ENCODE measurements at places on chromosomes 3 and 15.

- DNase-seq, result no peak
These were observed 91.6 kb downstream of the CDIN1 start for GRCh38 chr15:36671017-36671416.

DNA sequence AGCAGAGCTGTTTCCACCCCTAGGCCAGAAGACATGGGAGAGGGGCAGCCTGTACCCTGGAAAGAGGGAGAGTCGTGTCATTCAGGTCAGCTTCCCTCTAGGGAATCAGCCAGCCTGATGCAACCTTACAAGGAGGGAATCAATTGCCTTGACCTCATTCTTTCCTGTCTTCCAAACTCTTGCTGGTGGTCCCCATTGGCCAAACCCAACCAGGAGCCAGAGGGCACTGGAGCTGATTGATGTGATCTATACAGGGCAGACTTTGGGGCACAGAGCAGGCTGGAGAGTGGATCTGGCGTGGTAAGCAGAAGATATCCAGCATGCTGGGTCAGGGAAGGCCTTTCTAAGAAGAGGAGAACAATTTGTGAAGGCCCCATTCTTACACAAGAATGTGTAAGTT, 19.1 kb upstream of the MAGEF1 start:
- no peak for DNase-seq

DNA sequence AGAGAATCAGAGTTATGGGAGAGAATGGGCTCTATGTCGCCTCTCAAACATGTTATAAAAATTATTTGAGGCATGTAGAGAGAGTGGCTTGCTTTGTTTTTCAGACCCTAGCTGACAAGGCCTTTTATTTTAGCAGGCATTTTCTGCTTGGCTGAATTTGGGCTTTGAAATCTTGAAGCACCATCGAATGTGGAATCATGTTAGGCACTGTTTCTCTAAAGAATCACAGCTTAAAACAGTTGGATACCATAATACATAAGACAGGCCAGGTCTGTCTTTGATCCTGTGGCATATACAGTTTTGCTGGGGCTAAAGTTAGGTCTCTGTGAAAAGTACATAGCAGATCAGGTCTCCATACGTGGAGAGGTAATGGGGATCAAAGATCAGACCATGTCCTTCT, 142.7 kb downstream of the NEK11 start:
- no peak for DNase-seq

GRCh38 chr3:112411425-112411824, 78.5 kb downstream of the CD200 start:
- no peak for DNase-seq

DNA sequence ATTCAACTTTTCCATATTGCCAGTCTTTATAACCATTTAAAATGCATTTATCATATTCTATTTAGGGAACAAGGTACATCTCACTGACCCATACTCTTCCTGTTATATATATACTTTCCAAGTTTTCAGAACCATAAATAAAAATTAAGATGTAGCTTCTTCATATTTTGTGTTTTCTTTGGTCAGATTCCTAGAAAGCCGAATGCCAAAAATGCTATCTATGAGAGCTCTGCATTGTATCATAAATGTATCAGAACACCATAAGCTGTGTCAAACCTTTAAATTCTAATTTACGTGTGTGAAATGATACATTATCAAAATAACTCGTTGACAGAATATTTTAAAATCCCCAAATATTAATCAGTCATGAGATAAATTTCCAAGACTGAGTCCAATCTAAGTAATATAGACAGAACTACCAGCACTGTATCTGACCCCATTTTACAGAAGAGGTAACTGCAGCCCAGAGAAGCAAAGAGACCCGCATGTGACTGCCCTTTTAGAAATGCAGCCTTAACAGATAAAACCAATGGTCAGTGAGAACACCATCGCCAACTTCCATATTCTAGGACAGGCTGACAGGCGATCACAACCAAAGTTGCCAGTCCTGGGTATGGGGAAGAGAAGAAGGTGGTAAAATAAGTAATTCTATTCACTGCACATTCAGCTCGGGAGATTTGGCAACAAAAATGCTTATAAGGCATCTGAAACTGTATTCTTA, 16.2 kb upstream of the RPS17 start:
- no peak for DNase-seq

DNA sequence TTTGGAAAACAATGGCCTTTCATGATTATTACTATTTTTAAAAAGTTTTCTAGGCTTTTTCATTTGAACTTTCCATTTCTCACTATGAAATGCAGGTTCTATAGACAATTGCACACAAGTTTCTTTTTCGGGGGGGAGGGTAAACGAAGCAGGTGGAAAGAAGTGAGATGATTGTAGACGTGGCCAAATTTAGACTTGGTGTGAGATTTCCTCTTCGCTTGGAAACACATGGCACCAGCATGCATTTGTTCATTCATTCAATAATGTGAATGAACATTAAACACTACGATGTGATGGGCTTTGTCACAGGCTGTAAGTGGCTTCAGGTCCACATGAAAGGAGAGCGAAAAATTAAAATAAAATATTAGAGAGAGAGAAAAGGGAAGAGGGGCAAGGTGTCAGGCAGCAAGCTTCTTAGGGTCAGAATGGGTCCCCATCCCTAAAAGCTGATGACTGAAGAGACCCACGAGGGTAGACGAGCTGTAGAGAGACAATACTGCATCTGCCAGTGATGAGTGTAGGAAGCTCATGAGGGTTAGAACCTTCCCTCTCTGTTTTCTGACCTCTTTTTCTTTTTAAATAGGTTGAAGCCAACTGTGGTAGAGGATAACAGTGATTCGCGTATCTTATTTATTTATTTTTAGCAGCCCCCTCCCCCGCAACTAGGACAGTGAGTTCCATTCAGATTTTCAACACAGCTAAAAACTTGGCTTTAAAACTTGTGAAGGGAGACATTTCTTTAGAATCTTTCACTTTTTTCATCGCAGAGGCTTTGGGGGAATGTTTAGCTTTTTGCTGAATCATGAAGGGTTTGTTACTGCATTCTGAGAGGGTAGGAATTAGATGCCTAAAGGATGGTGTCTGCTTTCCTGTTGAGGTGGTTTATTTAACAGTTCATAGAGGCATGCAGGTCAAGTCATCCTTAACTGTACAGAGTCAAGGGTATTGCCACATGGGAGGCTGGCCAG, 36.2 kb downstream of the GAP43 start:
- DNase-seq, result no peak

DNA sequence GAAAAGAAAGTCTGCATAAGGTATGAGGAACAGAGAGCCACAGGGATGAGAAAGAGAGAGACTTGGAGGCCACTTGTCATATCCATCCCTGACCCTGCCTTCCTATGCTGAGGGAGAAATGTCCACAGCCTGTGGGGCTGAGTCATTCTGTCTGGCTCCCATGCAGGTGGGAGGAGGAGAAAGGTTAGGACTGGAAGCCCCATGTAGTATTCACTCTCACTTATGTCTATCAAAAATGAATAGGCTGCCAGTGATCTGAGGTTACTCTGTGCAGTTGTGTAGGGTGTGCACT, 71.3 kb downstream of the RAB11A start:
- no peak for DNase-seq

- no peak for DNase-seq
These were observed 96.0 kb downstream of the SPATA16 start for GRCh38 chr3:173044998-173045397.

GRCh38 chr15:39149636-39150150, 431.2 kb upstream of the THBS1 start:
- no peak for DNase-seq

- DNase-seq, result no peak
These were observed 236.1 kb downstream of the RORA start for GRCh38 chr15:60993008-60993407.

GRCh38 chr3:9238721-9239295, 10.6 kb downstream of the SRGAP3 start:
- no peak for DNase-seq

DNA sequence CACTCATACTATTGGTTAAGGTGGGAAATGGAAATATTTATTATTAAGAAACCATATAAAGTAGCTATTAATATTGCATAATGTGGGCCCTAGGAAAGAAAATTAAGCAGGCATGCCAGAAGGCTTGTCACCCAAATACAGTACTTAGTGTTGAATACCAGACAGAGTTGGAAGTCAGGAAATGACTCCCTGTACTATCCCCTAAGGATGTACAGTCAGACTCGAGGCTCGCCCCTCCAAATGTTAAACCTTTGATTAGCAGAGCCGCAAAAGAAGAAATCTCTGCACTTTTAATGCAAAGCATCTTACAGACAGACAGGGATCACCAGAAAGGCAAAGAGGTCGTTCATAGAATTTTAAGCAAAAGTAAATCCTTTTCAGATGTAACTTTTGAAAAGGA, 11.3 kb upstream of the RBSN start:
- DNase-seq, result no peak

DNA sequence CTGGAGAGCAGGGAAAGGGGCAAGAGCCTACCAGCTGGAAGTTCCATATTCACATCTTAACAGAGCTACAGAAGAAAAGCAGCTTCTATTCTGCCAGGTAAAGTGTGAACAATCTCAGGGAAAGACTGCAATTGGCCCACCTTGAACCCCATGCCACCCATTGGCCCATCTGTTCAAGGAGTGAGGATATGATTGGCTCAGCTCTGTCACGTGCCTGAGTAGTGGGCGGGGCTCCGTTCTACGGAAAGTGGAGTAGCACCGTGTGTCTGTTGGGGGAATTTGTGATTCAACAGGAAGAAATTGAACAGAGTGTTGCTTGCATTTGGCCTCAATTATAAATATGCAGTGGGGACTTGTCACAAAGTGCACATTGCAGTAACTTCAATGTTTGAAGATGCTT, 81.8 kb downstream of the MINAR1 start:
- DNase-seq, result no peak

GRCh38 chr3:138835397-138835757, 649 bp upstream of the PIK3CB start:
- DNase-seq, result no peak

GRCh38 chr3:100789579-100789978, 80.3 kb downstream of the TFG start:
- DNase-seq, result no peak

DNA sequence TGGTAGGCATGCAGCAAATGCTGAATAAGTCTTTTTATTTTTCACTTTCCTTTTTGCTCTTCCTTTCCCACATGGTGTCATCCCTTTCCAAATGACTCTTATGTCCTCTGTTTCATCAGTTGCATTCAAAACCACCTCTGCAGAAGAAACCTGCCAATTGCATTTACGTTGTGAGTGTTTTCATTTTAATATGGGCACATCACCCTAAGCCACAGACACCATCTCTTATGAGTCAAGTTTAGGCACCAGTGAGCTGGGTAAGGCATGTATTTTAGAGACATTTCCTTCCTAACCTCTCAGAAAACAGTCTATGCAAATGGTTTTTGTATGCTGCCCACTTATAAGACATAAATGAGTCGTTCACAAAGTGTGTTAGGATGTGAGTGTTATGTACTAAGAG, 223.3 kb upstream of the ADAMTS9 start:
- DNase-seq, result no peak

DNA sequence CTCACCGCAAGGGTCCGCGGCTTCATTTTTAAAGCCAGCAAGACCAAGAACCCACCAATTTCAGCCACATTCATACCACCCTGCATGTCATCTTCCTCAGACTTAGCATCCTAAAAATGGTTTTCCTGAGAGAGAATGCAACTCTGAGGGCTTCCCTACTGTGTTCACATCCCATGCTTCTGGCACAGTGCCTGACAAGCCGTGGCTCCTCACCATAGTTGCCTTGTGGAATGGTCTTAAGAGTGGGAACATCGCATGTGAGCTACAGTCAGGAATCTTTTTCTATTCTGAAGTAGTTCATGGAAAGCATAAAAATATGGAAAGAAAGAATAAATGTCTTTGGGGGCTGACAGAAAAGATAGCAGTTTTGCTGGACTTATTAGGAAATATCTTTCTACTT, 120.3 kb downstream of the RAP2B start:
- DNase-seq, result no peak

DNA sequence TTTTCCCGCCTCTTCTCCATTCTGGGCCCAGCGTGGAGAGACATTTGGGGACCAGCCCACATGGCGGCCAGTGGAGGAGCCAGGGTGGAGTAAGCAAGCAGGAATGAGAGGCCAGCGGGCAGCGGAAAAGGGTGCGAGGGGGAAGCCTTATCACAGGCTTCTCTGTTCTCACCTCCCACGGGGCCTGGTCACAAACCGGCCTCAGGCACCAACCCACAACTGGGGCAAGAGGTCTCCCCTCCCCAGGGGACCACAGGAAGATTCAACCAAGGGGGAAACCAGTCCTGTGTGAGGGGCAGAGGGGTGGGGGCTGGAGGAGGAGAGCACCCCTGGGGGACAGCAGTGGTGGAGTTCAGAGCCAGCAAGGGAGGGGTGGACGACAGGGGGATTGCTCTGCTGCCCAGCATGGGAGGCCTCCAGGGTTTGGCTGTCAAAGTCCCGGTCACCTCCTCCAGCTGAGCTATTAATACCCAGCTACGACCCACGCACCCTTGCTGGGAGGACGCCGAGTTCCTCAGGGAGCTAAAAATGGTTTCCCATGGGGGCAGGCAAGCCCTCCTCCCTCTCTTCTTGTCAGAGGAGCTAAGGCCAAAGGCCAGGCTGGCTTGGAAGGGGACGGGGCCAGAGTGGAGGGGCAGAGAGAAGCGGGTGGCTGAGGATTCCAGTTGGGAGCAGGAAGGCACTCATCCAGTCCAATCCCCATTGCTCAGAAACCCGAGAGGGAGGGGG, 23.8 kb upstream of the RPL29 start:
- no peak for DNase-seq

DNA sequence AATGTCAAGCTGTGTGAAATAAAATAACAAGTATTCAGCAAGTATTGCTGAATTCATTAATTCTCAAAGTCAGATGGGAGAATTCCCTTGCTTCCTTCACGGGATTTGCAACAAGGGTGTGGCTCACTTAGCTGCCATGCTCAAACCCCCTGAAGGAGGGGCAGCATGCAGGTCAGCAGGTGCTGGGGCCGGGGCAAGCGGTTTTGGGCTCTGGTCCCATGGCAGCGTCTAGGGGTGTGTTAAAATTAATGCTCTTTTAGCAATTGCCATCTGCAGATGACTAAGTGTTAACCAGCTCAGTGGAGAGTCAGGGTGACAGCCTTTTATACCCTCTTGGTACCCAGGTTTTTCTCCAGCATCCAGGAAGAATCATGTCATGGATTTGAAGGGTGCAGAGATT, 40.0 kb upstream of the RBMS3 start:
- no peak for DNase-seq

- no peak for DNase-seq
These were observed 389.0 kb upstream of the THBS1 start for GRCh38 chr15:39191871-39192291.
